ENCODE measurements at places on chromosomes 12 and 14.
A peak's percentile ranks its signal among the peaks of the same experiment; 100 is the strongest.

DNA sequence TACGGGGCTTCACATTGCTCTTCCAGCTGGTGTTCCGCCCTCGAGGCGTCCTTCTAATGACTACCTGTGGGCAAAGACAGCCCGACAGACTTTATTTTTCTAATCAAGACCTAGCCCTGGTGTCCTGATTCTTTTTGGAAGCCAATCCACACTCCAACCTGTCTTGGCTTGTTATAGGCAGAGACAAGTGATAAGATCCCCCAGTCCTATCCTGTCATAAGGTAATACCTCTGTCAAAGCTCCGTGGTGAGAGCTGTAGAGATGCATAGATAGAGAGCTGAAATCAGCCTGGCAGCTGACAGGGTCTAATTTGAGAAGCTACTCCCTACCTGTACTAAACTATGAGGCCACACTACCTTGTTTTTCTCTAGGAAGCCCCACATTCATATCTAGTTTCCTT, 11.5 kb upstream of the WNK1 start:
- peak; percentile 33 for DNase-seq

GRCh38 chr12:54616933-54617680, 17.6 kb downstream of the LACRT start:
- no peak for DNase-seq

- no peak for DNase-seq
Measured at GRCh38 chr14:89629383-89629782, 212.3 kb upstream of the FOXN3 start.

- no peak for DNase-seq
Measured at GRCh38 chr14:68245146-68246073, 425.8 kb downstream of the RAD51B start.

GRCh38 chr12:108248011-108248410, 91.1 kb downstream of the CMKLR1 start:
- DNase-seq = no peak

DNA sequence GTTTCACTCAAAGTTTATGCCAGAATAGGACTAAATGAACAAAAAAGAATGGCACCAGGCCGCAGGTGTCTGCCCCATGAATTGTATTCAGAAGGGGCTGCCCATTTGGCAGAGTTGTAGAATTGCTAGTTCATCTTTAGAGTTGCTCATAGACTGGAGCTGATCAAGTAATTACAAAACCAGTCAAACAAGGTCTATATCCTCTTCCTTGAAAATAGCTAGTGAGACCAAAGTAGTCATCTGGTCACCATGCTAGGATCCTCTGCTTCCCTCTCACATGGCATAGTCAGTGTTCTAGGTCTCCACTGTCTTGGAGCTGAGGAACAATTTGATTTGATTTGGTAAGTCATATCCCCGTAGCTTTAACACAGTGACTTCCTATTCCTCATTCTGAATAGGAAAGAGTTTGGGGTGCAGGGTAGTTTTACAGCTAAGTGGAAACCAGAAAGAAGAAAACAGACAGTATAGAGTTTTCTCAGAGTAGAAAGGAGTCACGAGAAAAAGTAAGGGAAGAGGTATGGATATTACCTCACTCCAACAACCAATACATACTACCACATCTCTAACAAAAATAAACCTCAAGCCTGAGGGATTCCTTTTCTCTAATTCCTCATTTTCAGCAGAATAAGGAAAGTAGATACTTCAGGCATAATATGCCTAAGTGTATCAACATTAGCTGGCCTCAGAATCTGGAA, 252.1 kb downstream of the PAWR start:
- no peak for DNase-seq

GRCh38 chr14:39425947-39426346, 6.3 kb downstream of the FBXO33 start:
- DNase-seq = no peak

- no peak for DNase-seq
Measured at GRCh38 chr12:103824845-103825244, 16.2 kb downstream of the NT5DC3 start.

- peak; percentile 23 for DNase-seq
Measured at GRCh38 chr12:4700621-4701026, 19.6 kb upstream of the GALNT8 start.

GRCh38 chr12:115464111-115464581, 780.2 kb upstream of the TBX3 start:
- DNase-seq = no peak

DNA sequence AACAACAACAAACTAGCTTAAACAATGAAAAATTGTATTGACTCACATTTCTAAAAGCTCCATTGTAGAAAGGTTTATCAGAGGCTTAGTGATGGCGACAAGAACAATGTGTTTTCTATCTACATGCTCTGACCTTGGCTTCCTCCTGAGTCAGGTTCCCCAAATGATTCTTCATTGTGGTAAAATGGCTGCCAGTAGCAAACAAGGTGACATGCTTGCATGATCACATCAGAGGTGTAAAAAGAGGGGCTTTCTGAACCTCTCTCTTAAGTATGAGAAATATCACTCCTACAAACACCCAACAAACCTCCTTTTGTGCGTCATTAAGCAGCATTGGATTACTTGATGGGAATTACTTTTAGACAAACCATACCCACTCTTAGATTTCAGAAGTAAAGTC, 252.4 kb upstream of the SYT1 start:
- no peak for DNase-seq

GRCh38 chr12:72610854-72611358, 338.7 kb downstream of the TRHDE start:
- DNase-seq = peak; percentile 8

DNA sequence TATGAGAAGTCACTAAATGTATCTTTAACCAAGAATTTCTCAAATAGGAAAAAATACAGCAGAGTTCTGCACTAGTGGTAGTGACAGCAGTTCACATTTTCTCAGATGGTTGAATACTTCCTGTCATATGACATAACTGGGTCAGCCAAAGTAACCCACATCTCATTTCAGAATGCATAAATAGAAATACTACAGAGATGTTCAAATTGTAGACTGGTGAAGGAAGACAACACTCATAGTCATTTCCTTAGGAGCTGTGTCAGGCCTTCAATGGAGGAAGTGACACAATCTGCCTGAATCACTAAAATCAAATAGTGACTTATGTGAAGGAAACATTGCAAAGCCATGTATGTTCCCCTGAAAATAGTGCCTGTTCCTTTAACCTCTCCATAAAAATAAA, 32.4 kb downstream of the FERMT2 start:
- DNase-seq = no peak
